ENCODE measurements at places on chromosomes 13 and 19.

GRCh38 chr13:33101835-33102234 is 85.6 kb downstream of the KL start:
- no peak for DNase-seq

- DNase-seq = peak; percentile 7
These were observed 65.1 kb downstream of the KCNRG start for GRCh38 chr13:50080203-50080910.

GRCh38 chr19:611481-611868 is 21.8 kb downstream of the HCN2 start:
- no peak for DNase-seq

DNA sequence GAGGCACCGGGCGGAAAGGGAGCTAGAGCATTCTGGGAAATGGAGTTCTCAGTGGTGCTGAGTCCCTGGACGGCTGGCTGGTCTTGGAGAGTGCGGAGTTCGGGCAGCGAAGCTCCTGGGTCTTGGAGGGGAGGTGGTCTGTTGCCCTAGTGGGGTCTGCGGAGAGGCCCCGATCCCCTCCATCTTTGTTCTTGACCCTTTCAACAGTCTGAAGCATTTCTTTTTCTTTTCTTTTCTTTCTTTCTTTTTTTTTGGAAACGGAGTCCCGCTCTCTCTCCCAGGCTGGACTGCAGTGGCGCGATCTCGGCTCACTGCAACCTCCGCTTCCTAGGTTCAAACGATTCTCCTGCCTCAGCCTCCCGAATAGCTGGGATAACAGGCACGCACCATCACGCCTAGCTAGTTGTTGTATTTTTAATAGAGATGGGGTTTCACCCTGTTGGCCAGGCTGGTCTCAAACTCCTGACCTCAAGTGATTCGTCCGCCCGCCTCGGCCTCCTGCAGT is 440 bp upstream of the SYMPK start:
- DNase-seq = no peak

DNA sequence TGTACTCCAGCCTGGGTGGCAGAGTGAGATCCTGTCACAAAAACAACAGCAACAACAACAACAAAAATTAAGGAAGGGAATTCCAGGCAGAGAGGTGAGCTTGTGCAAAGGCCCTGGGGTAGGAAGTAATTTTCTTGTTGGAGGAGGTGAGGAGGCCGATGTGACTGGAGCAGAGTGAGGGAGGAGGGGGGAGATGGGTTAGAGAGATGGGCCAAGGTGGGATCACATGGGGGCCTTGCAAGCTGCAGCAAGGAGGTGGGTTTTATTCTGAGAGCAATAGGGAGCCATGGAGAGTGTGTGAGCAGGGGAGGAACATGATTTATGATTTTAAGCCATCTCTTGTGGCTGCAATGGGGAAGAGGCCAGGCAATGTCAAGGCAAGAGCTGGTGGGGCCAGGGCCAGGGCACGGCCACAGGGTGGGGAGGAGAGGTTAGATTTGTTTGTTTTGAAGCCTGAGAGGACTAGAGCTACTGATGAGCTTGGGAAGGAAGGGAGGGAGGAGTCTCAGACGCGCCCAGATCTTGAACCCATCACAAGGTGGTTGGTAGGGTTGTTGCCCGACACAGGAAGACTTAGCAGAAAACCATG is 12.5 kb upstream of the COMP start:
- DNase-seq = no peak

All from MM.1S (cell line).